ENCODE measurements at places on chromosomes 5 and 9. TPM values are rescaled to one million over a fixed set of nuclear protein-coding genes. Genes with fewer than 3 reads are reported as not detected.

Gene RHOBTB3
- 0.33 TPM for total RNA-seq

Gene CCDC180
- total RNA-seq, result 3.2 TPM

Gene SLIT3
- total RNA-seq, result 0.72 TPM

Gene FAM221B
- not detected for total RNA-seq

Gene ELOVL7
- total RNA-seq, result 0.18 TPM

Gene HOMER1
- total RNA-seq, result 11.1 TPM

Gene GCNT1
- total RNA-seq, result 20.9 TPM

Gene KIF24
- total RNA-seq, result 6.0 TPM

GRCh38 chr9:88892724-88893123 lies 98.5 kb upstream of the S1PR3 start:
- no peaks in the 10 kb centered on the region for H3K27me3 ChIP-seq
- H3K36me3 ChIP-seq, result no peaks in the 10 kb centered on the region
- H3K4me1 ChIP-seq, result no peaks in the 10 kb centered on the region
- no peak overlapping the region for H3K4me3 ChIP-seq
- H3K27ac ChIP-seq, result no peak overlapping the region

- no peaks in the 10 kb centered on the region for H3K36me3 ChIP-seq
- DNase-seq, result no peak
- H3K27me3 ChIP-seq, result no peaks in the 10 kb centered on the region
- no peaks in the 10 kb centered on the region for H3K4me1 ChIP-seq
Measured at GRCh38 chr5:27814983-27815382, 776.6 kb upstream of the CDH9 start.

- no peak overlapping the region for H3K27ac ChIP-seq
- no peaks in the 10 kb centered on the region for H3K36me3 ChIP-seq
- H3K27me3 ChIP-seq, result no peaks in the 10 kb centered on the region
- H3K4me1 ChIP-seq, result no peaks in the 10 kb centered on the region
- no peak overlapping the region for H3K4me3 ChIP-seq
Measured at GRCh38 chr9:103407260-103407659, 412.1 kb downstream of the CYLC2 start.

DNA sequence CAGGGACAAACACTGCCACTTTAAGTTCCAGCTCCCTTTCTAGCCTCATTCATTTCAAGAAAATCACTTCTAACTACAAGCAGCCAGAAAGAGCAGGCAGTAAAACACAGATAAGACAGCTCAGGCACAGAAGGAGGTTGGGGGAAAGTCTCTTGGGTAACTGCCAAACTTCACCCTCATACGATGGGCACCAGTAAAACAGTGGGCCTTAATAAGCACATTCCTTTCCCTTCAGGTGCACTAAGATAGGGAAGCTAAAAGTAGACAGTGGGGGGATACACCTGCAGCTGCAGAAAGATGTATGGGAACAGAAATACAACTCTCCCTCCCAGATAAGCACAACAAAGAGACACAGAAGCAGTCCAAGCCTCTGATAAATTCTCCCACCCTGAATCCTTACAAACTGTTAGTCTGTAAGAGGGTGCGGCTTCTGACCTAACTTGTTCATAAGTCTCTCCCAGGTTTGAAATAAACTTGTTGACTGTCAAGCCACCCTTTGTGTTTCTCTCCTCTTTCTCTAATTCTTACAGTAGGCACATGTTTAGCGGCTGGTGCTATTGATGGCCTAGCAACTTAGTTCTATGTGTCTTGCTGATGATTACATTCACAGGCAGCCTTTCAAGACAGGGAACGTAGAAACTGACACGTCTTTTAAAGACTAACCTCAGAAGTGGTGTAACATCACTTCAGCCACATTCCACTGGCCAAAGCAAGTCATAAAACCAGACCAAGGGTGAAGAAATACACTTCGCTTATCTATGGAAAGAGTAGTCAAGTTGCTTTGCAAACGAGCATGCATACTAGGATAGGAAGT lies 6.8 kb upstream of the CKS2 start:
- H3K4me1 ChIP-seq, result peaks cover 2% of the 10 kb centered on the region
- H3K27me3 ChIP-seq, result no peaks in the 10 kb centered on the region
- DNase-seq, result no peak
- no peak overlapping the region for H3K27ac ChIP-seq
- no peaks in the 10 kb centered on the region for H3K36me3 ChIP-seq

DNA sequence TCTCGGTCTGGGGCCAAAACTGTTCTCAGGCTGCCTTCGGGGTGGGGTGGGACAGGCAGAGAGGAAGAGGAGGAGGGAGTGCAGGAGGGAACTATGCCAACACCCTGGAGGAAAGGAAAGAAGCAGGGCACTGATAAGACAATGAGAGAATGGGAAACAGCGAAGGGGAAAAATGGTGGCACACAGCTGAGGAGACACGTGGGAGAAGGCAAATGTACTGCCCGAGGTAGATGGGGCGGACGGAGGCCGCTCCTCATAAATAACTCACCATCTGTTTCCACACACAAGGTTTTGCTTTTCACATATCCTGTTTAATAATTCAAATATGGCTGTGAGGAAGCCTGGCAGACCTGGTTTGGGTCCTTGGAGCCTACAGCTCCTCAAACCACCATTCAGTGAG lies 148.2 kb upstream of the LRRTM2 start:
- H3K36me3 ChIP-seq, result no peaks in the 10 kb centered on the region
- H3K4me3 ChIP-seq, result no peak overlapping the region
- H3K4me1 ChIP-seq, result no peaks in the 10 kb centered on the region
- no peak for DNase-seq

GRCh38 chr9:6304232-6304631 lies 23.9 kb upstream of the TPD52L3 start:
- DNase-seq, result no peak
- H3K4me3 ChIP-seq, result no peak overlapping the region
- H3K36me3 ChIP-seq, result no peaks in the 10 kb centered on the region
- H3K4me1 ChIP-seq, result no peaks in the 10 kb centered on the region
- H3K27ac ChIP-seq, result no peak overlapping the region

- no peak overlapping the region for H3K27ac ChIP-seq
- DNase-seq, result no peak
- H3K36me3 ChIP-seq, result no peaks in the 10 kb centered on the region
- no peaks in the 10 kb centered on the region for H3K27me3 ChIP-seq
- H3K4me3 ChIP-seq, result no peak overlapping the region
Measured at GRCh38 chr5:5558638-5559527, 136.4 kb downstream of the ICE1 start.

GRCh38 chr9:127682351-127683136 lies 24.2 kb upstream of the CFAP157 start:
- H3K4me3 ChIP-seq, result no peak overlapping the region
- DNase-seq, result no peak
- H3K27ac ChIP-seq, result no peak overlapping the region
- H3K4me1 ChIP-seq, result no peaks in the 10 kb centered on the region
- H3K27me3 ChIP-seq, result no peaks in the 10 kb centered on the region

GRCh38 chr5:169175733-169176132 lies 125.2 kb downstream of the SLIT3 start:
- no peaks in the 10 kb centered on the region for H3K27me3 ChIP-seq
- H3K4me3 ChIP-seq, result no peak overlapping the region
- DNase-seq, result no peak
- no peaks in the 10 kb centered on the region for H3K36me3 ChIP-seq

GRCh38 chr9:79301085-79301484 lies 270.7 kb upstream of the TLE4 start:
- H3K4me3 ChIP-seq, result no peak overlapping the region
- no peaks in the 10 kb centered on the region for H3K27me3 ChIP-seq
- no peak overlapping the region for H3K27ac ChIP-seq
- no peak for DNase-seq
- H3K4me1 ChIP-seq, result no peaks in the 10 kb centered on the region
- no peaks in the 10 kb centered on the region for H3K36me3 ChIP-seq

DNA sequence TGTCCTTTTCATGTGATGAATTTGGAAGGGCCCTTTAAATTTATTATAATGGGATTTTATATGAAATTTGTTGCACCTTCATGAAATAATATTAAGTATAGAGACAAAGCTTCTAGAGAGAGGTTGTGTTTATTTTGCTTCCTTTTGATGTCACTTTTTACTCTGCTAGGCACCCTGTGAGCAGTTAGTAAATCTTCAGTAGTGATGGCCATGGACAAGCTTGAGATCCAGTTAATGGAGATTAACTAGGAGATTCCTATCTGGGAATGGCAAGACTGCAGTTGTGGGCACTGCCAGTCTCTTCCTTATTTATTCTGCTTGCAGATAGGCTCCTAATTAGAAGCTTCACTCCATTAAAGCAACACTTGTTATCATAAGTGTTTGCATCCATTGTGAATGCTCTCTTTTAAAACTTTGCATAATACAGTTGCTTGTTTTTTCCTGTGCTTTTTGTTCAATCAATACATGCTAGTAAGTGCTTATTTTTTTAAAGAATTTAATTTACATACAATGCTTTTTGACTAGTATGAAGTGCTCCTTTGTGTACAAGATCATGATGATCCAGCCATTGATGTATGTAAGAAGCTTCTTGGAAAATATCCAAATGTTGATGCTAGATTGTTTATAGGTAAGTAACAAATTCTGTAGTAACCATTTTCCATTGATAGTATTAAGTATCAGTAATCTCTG lies 25.9 kb downstream of the UGCG start:
- peaks cover 27% of the 10 kb centered on the region for H3K4me1 ChIP-seq
- H3K36me3 ChIP-seq, result peaks cover 10% of the 10 kb centered on the region
- H3K27ac ChIP-seq, result no peak overlapping the region
- H3K27me3 ChIP-seq, result no peaks in the 10 kb centered on the region

- no peak overlapping the region for H3K4me3 ChIP-seq
- no peaks in the 10 kb centered on the region for H3K36me3 ChIP-seq
- H3K4me1 ChIP-seq, result peaks cover 7% of the 10 kb centered on the region
- DNase-seq, result no peak
- peak overlapping the region; percentile 1 for H3K27ac ChIP-seq
Measured at GRCh38 chr5:81759632-81760005, 8.7 kb upstream of the SSBP2 start.

GRCh38 chr9:7094052-7094451 lies 336.3 kb downstream of the KDM4C start:
- H3K36me3 ChIP-seq, result peaks cover 5% of the 10 kb centered on the region
- no peaks in the 10 kb centered on the region for H3K4me1 ChIP-seq
- no peak overlapping the region for H3K27ac ChIP-seq
- H3K4me3 ChIP-seq, result no peak overlapping the region
- no peak for DNase-seq

All from CD8-positive, alpha-beta memory T cell (primary cell).